Stimulated activated CD4-positive, alpha-beta T cell treated with anti-CD3 and anti-CD28 coated beads, Interleukin-2, amount 100 ng/mL, for 4 hours (primary cell): ENCODE measurements at places on chromosomes 2 and 18.

GRCh38 chr2:173122936-173123335 is 47.3 kb downstream of the MAP3K20 start:
- DNase-seq = no peak

DNA sequence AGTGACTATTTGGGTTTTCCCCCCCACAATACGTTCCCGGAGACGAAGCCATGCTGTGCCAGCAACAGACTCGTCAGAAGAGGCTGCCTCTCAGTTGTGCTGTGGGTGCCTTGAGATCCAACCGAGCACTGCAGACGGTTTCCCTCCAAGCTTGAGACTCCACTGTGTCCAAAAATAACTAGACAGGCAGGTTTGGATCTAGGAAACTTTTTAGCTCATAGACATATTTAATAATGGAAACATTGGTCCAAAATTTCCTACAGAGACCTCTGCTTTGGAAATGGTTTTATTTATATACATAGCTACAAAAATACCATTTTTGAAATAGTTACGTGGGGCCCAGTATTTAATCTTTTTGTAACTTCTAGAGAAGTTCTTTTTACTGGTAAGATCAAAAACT is 63.1 kb upstream of the SPATS2L start:
- DNase-seq = no peak

DNA sequence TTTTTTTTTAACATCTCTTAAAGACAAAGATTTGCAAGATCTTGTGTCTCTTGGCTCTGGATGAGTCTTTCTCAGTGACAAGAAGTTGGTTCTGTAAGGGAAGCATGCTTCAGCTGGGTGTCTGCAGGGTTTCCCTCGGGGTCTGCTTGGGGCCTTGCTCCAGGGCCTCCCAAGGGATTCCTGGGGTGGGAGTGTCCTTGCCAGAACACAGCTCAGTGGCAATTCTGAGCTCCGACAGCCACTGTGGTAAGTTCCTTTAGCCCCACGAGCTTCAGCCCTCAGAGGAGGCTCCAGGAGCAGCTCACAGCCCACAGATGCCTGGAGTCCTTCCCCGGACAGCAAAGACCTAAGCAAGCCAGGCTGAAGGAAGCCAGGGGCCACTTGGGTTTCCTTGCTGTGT is 52.4 kb downstream of the EMX1 start:
- DNase-seq = no peak

GRCh38 chr2:170092436-170093060 is 85.4 kb upstream of the MYO3B start:
- DNase-seq = no peak

DNA sequence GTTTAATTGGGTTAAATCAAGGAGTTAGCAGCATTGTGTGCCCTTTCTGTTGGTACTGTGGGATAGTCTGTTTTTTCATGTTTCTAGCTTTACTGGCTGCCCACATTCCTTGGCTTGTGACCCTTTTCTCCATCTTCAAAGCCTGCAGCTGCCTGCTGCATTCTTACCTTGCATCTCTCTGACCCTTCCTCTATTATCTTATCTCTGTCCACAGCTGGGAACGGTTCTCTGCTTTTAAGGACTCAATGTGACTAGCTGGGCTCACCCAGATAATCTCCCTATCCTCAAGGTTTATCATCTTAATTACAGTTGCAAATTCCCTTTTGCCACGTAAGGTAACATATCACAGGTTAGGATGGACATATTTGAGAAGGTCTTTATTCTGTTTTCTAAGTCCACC is 199.7 kb downstream of the KCNS3 start:
- DNase-seq = no peak

DNA sequence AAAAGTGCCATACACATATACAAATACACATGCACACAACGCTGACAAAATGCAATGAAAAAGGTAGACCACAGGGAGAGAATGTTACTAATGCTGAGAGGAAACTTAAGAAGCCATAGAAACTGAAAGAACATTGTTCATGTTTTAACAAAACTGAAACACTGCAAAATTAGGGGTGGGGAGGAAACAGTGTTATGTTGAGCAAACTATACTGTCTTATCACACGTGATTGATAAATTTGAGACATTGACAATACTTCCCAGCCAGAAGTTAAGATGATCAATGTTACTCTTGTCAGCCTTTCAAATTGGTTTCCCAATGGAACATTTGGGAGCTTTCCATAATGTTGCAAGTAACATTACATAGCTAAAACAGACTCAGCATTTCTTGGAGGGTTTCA is 165.5 kb downstream of the L3MBTL4 start:
- DNase-seq = no peak

DNA sequence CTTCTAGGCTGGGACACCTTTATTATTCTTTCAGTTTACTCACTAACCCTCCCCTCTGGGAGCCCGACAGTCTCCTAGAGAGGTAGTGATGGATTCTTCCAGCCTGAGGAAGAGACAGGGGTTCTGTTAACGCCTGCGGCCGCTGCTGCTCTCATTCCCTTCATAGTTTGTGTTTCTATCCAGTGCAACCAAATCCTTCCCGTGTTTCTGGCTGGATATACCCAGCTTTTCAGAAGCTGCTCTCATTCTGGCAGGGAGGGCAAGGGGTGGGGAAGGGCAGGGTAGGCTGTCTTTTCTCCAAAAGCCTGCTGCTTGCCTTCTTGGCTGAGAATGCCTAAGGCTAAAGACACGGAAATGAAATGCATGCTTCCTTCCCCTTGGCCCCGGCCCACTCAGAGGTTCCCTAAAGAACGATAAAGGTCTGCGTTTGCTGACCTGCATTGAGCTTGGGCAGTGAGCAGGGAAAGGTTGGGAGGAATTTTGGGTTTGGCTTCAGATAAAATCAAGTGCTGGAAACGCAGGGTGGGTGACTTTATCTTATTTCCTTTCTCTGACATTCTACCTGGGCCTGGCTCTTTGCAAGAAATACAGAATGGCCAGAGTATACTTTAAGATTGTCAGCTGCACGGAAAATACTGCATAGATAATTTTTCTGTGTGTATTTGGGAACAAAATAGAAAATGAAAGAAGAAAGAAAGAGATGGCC is 390.9 kb downstream of the NBAS start:
- DNase-seq = no peak

DNA sequence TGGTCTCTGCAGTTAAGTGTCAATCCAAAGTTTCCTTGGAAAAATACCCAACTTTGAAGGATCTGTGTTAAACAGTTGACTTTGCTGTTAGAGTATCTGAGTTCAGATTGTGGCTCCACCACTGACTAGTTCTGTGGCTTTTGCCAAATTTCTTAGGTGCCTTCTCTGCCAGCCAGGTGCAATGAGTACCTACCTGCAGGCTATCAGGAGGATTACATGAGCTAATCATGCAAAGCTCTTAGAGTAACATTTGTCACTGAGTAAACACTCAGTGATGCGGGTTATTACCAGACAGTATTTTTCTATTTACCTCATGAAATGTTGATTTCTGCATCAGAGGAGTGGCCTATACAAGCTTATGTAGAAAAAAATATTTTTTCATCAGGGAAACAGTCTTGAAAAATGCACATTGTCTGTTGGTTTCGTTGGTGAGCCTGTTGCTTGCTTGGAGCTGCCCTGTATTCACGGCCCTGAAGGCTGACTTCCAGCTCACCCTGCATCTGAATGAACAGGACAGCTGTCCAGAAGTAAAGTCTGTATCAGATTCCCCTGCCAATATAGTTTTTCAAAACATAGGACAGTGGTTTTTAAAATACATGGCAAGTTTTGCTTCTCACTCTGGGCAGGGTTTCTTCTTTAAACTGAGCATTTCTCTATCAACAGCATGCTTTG is 235.1 kb downstream of the CDCA7 start:
- no peak for DNase-seq

- DNase-seq = no peak
These were observed 284.9 kb downstream of the C1D start for GRCh38 chr2:67777836-67778429.

DNA sequence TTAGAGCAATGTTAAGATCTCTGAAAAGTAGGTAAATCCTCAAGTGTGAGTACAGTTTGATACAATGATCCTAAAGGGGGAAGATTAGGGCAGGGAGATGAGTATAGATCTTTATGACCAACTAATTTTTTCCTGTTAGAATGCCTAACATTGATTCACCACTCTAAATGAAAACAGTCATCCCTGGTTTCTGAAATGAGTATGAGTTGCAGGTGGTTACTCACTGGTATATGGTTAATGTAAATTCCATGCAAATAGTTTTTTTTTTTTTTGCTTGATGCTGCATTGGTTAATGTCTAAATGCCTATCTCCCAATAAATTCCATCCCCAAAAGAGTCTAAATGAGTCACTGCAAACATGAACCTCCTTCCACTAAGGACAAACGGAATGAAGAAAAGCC is 55.0 kb upstream of the SERPINB2 start:
- no peak for DNase-seq

DNA sequence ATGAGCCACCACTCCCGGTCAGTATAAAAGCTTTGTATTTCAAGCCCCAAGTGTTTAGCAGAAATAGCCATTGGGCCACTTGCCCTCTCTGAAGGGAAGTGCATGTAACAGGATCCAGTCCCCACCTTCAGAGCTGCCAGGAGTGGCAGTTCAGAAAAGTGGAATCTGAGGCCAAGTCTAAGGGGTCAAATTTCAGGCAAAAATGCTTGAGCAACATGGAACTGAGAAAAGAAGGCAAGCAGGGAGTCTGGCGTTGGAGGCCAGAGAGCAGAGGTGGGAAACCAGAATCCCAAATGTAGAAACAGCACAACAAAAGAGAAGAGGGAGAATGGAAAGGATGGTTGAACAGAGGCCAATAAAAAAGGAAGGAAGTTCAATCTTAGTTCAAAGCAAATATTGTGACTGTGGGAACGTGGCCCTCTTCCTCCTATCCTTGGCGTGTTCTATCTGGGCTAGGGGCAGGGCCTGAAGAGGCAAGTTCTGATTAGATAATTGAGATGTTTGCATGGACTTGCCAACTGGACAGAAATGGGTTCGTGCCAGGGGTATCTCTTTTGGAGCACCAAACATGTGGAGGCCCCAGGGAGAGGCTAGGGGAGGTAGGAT is 102.2 kb downstream of the AP1S3 start:
- no peak for DNase-seq

- no peak for DNase-seq
These were observed 39.3 kb downstream of the TSHZ1 start for GRCh38 chr18:75249672-75250470.

- DNase-seq = no peak
These were observed 291.7 kb downstream of the GPD2 start for GRCh38 chr2:156727867-156728266.

DNA sequence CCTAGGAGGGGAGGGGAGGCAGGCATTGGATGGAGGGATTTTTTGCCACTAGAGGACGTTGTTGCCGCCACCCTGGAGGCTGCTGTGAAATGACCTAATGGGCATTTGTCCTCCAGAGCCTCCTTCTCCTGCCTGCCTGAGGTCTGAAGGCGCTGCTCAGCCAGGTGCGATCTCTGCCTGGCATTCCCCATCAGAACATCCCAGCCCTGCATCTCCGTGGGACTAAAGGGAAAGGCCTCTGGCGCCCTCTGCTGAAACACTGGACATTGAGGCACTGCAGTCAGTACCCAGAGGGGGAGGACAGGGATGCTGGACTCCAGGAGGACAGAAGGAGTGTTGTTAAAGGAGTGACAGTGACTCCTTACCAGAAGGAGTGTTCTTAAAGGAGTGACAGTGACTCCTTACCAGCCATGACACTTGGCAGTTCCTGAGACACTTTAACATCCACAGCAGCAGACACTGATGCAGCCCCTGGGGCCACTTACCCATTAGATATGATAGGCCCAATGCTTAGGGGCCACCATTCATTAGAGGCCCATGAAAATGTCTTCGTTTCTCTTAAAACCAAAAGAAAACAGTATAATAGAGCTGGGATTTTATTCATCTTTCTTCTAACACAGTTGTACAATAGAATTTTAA is 17.0 kb downstream of the THNSL2 start:
- peak; percentile 13 for DNase-seq

DNA sequence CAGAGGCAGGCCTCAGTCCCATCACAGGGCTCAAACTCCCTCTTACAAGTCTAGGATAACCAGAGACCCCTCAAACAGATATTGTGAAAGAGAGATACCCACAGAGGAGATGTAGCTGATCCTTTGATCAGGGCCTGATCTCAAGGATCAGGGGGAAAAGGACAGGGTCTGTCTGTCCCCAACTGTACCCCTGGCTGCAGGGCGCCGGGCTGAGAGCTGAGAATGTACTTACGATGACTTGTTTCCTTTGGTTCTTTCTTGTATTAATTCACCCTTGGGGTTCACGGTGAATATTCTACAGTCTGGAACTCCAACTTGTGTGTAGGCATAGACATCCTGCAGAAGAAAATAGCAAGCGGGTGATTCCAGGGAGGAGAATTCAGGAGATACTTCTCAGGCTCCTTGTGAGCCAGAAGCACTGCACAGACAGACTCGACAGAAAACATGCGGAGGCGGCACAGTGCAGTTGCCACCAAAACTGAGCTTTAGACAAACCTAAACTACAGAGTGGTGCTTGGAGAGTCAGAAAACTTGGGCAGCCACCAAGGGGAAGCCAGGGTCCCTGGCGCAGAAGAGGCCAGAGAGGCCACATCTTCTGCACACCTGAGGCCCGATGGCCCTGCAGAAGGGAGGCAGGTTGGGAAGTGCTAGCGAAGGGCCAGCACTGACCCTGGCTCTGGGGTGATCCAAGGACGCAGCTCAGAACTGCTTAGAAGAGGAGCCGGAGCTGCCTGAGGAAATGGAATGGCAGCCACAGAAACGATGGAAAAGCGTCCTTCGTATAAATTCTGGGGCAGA is 73.9 kb downstream of the EMILIN2 start:
- DNase-seq = no peak

DNA sequence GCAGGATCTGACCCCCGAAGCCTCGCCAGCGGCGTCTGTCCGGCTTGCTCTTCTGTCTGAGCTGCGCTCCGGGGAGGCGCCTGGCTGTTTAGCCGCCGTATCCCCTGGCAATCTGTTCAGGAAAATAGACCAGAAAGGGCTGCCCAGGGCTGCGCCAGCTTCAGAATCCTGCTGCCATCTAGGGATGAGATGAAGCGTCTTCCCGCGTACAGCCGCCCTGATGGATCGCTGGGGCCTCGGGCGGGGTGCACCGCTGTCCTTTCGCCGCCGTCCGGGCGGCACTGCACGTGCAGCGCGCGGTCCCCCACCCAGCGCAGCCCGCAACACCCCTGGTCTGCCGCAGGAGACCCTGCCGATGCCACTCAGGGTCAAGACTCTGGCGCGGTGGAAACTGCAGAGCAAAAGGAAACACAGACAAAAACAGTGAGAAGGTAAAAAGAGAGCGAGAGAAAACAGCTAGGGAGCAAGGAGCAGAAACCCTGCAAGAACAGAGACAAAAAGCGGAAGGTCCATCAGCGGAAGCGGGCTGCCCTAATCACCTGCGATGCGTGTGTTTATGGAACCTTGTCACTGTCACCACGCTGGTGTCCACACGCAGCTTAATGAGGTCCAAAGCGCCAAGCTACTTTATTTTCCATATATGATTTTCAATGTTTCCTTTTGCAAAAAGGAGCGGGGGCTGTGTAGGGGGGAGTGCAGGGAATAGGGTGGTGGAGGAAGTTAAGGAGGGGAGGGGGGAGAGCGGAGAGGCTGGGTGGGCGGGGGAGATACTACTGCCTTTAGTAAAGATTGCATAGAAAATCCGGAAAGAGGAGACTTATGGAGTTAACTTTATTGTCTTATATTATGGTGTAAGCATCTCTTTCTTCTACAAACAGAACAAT is 2113.3 kb upstream of the PIK3C3 start:
- DNase-seq = no peak

GRCh38 chr18:35110554-35111485 is 69.6 kb downstream of the MAPRE2 start:
- no peak for DNase-seq

- no peak for DNase-seq
These were observed 850.4 kb downstream of the ERBB4 start for GRCh38 chr2:211688196-211688595.

- no peak for DNase-seq
These were observed 1658.2 kb upstream of the PIK3C3 start for GRCh38 chr18:40296717-40297413.
